ENCODE measurements at places on chromosomes 3 and 15. TPM values are rescaled to one million over a fixed set of nuclear protein-coding genes. Genes with fewer than 3 reads are reported as not detected.

- no peak for DNase-seq
These were observed 137.4 kb downstream of the STT3B start for GRCh38 chr3:31670136-31670535.

- no peak for DNase-seq
These were observed 250.9 kb downstream of the PLCL2 start for GRCh38 chr3:17135696-17136095.

GRCh38 chr3:4409415-4409814 is 57.7 kb downstream of the SUMF1 start:
- no peak for DNase-seq

GRCh38 chr15:90336705-90337141 is 15.4 kb upstream of the ZNF774 start:
- DNase-seq: peak; percentile 54

GRCh38 chr15:65869954-65870871 is 922 bp downstream of the RAB11A start:
- DNase-seq: no peak

- no peak for DNase-seq
These were observed 3.3 kb upstream of the ALAS1 start for GRCh38 chr3:52194485-52195290.

DNA sequence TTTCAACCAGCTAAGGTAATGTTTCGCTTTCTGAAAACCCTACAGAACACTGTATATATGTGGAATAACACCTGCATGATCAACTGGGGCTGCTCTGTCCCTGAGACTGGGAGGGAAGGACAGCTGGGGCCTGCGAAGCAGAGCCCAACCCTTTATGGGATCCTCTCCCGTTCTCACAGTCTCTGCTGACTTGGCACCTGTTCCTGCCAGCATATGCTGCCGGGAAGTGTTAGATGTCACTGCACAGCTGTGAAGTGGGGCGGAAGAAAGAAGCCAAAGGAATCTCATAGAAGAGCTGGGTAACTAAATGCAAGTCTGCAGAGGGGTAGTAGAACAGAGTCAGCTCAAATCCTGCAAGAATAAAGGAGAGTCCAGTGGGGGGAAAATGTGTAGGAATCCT is 29.6 kb downstream of the LRRC3B start:
- no peak for DNase-seq

- DNase-seq: peak; percentile 54
These were observed 45.6 kb upstream of the SYNM start for GRCh38 chr15:99059010-99059981.

DNA sequence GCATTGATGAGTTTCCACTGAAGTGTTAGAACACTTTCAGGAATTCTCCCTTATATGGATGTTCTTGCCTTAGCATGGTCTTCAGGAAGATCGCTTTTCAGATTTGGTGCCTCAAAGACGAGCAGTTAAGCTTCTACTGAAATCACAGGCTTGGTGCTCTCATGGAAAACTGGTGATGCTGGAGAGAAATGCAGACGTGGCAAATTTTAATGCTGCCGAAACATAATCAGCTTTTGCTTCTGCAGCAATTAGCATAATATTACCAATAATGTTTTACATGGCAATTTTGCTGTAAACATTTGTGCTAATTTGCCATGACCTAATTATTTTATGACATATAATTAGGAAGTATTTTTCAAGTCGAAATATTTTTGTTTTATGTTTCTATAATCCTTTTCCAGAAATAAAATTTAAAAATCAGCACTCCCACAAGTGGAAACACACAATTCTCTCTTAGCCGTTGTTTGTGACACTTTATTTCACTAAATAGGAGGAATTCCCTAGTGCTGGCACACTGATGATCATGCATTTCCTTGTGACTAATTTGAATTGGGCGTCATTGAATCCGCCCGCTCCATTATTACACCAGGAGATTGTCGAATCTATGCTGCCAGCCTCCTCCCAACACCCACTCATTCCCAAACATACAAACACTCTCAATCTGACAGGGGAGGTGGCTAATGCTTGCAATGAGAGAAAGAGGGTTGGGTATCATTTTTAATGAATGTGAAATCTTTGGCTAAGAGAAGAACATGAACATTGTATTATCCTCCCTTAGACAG is 506.8 kb upstream of the PPP2R3A start:
- DNase-seq: no peak

- DNase-seq: no peak
These were observed 862.6 kb downstream of the AGBL1 start for GRCh38 chr15:86942285-86942684.

Gene FBXW12
- 0.46 TPM for total RNA-seq

Gene TMEM207
- not detected for total RNA-seq

GRCh38 chr3:61594144-61594963 is 33.0 kb downstream of the PTPRG start:
- DNase-seq: no peak

DNA sequence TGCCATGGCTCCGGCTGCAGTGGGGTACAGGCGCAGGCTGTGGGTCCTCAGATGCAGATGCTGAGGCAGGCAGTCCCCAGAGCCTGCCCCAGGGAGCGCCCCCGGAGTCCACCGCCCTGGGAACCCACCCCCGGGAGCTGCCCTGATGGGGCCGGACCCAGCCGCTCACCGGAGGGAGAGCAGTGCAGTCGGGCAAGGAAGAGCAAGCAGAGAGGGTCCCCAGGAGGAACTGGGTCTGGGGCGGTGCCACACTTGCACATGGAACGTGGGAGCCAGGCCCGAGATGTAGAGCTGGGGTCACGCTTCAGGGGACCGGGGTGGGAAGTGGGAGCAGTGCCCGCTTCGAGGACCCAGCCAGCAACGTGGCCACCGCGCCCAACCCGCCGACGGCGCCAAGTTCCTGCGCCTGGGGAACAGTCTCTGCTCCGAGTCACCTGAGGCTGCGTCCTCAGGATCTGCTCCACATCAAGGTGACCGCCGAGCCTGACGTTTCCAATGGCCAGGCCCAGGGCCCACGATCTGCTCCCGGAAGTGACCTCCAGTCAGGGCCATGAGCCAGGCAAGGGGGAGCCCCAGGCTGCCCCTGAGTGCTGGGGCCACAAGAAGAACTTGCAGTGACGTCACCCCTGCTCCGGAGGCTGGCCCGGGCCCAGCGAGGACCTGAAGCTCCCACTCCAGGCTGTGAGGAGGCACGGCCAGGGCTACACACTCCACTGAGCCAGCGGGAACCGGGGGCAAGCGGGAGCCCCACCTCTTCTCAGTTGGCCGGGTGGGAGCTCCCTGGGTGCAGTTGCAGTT is 27.0 kb upstream of the TFG start:
- no peak for DNase-seq

DNA sequence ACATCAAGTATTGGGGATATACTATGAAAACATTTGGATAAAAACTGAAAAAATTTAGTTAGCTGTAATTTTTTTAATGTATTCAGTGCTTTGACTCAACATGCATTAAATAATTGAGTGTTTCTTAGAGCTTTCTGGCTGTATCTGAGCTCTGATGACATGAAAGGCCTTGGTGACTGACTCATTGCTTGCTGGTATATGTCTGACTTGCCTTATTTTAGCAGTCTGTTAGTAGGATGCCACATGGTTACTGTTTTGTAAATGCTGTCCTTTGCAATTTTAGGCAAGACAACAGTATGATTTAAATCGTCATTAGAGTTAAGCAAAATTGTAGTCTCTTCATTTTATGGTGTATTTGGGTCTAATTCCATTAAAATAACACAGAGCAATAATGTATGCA is 199.2 kb downstream of the GHSR start:
- DNase-seq: no peak

GRCh38 chr3:164460851-164461250 is 617.4 kb downstream of the SI start:
- DNase-seq: no peak

DNA sequence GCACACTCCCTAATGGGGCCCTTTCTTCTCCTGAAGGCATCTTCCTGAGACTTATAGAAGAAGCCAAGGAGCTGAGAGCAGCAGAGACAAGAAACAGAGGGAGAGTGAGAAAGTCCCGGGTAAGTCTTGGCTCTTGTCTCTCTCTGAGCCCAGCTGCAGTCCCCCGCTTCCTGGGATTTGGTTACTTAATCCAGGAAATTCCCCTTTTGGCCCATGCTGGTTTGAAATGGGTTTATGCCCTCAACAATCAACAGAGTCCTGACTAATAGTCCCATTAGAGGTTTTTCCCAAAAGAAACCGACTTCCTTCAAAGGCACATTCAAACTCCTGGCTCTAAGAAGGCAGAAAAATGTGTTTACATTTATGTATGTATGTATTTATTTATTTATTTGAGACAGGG is 22.0 kb downstream of the TMEM158 start:
- peak; percentile 25 for DNase-seq

Measured in kidney epithelial cell (primary cell).